ENCODE measurements at places on chromosomes 3 and 15. TPM values are rescaled to one million over a fixed set of nuclear protein-coding genes. Genes with fewer than 3 reads are reported as not detected.

- no peak for DNase-seq
Observed at GRCh38 chr3:134404366-134404885, 30.2 kb upstream of the AMOTL2 start.

DNA sequence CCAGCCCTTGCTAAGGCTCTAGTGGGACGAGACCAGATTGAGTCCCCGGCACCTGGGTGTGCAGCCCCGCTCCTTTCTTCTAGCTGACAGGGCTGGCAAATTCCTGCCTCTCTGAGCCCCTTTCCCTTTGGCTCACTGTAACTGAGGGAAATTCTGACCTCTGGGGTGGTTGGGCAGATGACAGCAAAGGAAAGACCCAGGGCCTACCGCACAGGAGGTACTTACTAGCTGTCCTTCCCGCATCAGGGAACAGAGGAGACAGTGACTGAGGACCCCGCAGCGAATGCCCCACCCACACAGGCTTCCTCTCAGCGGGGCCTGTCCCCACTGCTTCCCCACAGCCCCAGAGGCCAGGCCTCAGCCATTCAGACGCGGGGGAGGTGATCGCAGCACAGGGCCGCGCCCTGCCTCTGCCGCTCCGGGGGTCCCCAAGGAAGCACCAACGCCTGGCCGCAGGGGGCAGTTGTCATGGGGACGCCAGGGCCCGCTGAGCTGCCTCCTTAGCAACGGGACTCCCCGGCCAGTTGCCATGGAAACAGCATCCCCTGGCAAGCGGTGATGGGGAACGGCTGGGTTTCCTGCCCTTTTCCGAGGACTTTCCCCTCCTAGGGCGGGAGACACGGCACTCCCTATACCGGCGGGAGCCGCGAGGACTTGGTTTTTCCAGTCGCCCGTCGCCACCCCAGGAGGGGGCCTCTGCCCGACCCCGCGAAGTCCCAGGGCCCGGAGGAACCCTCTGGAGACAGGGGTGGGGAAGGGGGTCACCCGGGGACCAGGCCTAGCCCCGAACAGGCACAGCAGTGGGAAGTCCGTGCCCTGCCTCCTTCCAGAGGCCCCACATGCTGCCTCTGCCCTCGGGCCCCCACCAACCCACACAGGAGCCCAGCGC is 50.1 kb downstream of the HCN4 start:
- peak; percentile 16 for DNase-seq

DNA sequence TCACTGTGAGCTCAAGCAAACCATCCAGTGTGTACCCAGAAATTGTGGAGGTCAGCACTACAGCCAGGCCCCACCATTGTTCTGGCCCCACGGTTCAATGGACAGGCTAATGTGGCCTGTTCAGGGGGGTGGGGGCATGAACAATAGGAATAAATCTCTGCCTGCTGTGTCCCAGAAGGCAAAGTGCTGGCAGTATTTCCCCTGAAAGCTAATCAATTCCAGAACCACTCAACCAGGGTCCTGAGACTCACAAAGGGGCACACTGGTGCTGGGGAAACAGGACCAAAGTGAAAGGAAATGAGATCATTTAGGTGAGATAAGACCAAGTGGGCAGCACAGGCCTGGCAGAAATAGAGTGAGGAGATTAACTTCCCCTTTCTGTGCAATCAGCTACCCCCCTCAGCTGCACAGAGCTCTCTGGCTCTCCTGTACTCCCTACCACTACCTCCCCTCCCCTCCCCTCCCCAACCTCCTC is 11.5 kb downstream of the CRYGS start:
- DNase-seq = no peak

- no peak for DNase-seq
Observed at GRCh38 chr3:133926736-133927539, 31.3 kb upstream of the RAB6B start.

DNA sequence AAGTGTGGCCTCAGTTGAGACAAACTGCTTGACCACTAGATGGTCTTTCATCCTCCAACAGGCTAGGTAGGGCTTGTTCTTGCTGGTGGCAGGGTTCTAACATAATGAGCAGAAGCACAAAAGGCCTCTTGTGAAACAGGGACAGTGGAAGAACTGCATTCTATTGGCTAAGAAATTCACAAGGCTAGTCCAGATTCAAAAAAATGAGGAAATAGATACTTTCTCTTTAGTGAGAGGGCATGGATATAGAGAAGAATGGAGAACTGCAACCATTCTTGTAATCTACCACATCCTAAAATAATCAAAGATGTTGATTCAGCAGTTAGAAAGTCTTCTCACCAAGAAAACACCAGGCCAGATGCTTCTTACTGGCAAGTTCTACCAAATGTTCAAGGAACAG is 143.7 kb upstream of the LRIG1 start:
- no peak for DNase-seq

- no peak for DNase-seq
Observed at GRCh38 chr15:39391230-39391629, 189.6 kb upstream of the THBS1 start.

DNA sequence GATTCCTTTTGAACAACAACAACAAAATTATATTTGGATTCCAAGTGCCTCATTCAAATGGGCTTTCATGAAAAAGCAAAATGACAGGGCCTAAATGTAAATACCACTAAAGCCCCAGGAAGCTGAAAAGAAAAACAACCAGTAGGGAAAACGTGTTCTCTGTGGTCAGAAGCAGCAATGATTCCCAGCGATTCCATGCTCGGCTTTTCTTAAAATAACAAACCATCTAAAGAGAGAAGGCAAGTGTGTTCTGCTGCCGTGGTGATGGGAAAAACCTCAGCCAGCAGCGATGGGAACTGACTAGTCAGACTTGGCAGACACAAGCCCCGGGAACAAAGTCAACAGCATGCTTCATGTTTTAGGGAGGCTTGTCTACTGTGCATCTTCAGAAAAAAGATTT is 153.6 kb downstream of the TNIK start:
- DNase-seq = no peak

- no peak for DNase-seq
Observed at GRCh38 chr3:141405025-141405424, 36.7 kb downstream of the ZBTB38 start.

DNA sequence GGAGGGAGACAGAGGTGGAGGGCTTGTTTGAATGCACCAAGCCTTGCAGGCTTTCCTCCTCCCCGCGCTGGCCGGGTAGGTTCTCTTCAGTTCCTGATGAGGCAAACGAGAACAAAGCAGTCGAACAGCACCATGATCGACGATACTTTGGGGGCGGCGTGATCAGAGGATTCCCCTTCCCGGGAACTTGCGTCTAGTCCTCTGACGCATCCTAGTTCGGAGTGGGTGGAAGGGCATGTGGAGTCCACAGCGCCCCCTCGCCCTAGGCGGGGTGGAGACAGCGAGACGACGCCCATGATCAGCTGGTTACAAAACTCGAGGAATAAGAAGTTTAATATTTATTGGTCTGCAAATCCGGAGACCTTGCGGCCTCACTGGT is 452 bp upstream of the SV2B start:
- no peak for DNase-seq

DNA sequence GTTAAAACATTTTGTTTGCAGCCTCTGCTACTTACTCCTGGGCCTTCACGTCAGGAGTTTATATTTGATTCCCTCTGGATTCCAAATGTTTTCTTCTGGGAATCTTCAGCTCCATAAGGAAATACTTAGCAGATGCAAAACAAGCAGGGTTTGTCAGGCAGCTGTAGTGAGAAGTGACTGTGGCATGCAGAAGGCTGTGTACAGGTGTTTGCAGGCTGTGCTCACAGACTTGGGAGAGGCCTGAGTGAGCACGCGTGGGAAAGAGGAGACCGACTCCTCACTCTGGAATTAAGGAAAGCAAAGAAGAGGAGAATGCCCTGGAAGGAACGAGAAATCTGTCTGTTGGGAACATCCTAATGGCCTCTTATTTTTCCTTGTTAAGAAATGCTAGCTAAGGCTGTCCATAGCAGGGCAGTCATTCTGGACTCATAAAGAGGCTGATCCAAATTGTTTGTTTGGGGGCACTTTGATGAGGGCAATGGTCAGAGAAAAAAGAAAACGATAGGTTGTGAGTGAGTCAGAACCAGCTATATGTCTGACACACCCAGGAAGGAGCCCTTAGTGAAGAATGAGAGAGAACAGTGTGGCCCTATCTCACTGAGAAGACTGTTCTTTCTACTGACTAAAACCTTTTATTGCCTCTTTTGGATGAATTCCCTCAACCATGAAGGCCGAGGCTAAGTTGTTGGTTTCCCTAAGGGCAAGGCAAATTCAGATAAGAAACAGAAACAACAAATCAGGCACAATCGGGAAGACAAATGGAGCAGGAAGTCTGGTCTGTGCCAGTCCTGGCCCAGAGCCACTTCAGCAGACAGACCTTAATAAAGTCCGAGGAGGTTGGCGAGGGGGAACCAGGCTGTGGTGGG is 82.6 kb downstream of the TGFBR2 start:
- no peak for DNase-seq

SPESP1 gene
- 1.2 TPM for total RNA-seq

SLCO2A1 gene
- 56.2 TPM for total RNA-seq

ARGFX gene
- total RNA-seq = not detected

CCDC39 gene
- 1.2 TPM for total RNA-seq

CIB2 gene
- total RNA-seq = 1.2 TPM

FBXL22 gene
- 1.7 TPM for total RNA-seq

ERC2 gene
- 1.2 TPM for total RNA-seq

Data from upper lobe of left lung (tissue), 6 donors.